ENCODE measurements at places on chromosomes 6 and 20. TPM values are rescaled to one million over a fixed set of nuclear protein-coding genes. Genes with fewer than 3 reads are reported as not detected.

DNA sequence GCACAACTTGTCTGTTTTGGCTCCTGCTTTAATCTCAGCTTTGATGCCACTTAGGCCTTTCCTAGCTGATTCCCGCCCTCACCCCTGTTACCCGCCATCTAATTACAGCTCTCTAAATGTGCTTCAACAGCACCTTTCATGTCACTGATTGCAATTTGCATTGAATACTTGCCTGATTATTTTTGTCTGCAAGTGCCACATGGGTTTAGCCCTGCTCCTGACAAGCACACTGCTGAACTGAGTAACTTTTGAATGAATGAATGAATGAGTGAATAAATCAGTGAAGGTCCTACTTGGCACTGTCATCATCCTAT is 591 bp upstream of the DCBLD1 start:
- H3K4me3 ChIP-seq = peak overlapping the region; percentile 93
- no peaks in the 10 kb centered on the region for H3K27me3 ChIP-seq
- H3K4me1 ChIP-seq = peaks cover 8% of the 10 kb centered on the region
- peak overlapping the region; percentile 94 for H3K27ac ChIP-seq
- DNase-seq = no peak

GRCh38 chr6:88910922-88911778 is 52.3 kb downstream of the RNGTT start:
- H3K27me3 ChIP-seq = no peaks in the 10 kb centered on the region
- no peak overlapping the region for H3K4me3 ChIP-seq
- peaks cover 10% of the 10 kb centered on the region for H3K4me1 ChIP-seq
- H3K27ac ChIP-seq = no peak overlapping the region
- H3K36me3 ChIP-seq = no peaks in the 10 kb centered on the region
- no peak for DNase-seq

DNA sequence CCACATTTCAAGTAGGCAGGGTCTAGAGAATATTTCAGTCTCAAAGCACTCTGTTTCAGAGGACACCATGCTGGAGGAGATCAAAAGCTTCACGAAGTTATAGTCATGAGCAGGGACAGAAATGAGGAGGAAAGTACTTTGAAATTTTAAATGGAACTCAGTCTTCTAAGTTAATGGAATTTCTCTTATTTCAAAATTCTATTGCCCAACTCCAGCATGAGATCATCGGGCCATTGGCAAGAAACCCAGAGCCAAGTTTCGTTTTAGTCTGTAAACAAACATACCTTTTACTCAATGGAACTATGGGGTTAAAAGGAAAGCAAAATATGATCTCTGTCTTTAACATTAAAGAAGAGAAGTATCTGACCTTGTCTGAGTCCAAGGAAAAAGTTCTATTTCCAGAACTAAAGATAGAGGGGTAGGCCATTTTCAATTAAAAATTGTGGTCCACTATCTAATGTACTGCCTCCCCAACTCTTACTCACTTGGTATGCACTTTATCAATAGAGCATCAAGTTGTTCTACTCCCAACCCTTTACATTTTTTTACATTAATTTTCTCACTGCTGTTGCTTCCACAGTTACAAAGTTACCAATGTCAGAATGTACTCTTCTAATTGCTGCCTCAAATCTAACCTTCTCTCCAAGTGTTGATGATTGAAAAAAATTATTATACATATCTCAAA is 235.3 kb upstream of the NRSN1 start:
- H3K27me3 ChIP-seq = no peaks in the 10 kb centered on the region
- no peak overlapping the region for H3K27ac ChIP-seq
- H3K4me3 ChIP-seq = no peak overlapping the region
- no peaks in the 10 kb centered on the region for H3K36me3 ChIP-seq
- no peaks in the 10 kb centered on the region for H3K4me1 ChIP-seq

DNA sequence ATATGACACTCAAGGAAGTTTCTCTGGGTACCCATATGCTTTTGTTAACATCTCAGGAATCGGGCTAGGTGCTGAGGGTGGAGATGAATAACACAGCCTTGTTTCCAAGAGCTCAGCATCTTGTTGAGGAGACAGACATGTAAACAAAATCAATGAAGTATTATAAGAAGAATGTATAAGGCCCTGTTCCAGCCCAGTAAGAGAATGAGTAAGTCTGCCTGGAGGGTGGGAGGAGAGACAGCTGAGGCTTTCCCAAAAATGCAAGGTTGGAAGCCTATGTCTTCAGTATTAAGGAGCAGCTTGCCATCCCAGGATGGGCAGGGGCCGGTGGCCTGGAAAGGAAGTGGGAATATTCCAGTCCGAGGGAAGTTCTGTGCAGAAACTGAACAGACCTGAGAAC is 615.3 kb upstream of the BTBD3 start:
- no peaks in the 10 kb centered on the region for H3K4me1 ChIP-seq
- no peaks in the 10 kb centered on the region for H3K36me3 ChIP-seq
- no peak overlapping the region for H3K27ac ChIP-seq
- no peak overlapping the region for H3K4me3 ChIP-seq

- no peak overlapping the region for H3K4me3 ChIP-seq
- peak; percentile 38 for DNase-seq
- peak overlapping the region; percentile 35 for H3K27ac ChIP-seq
- H3K36me3 ChIP-seq = no peaks in the 10 kb centered on the region
- H3K27me3 ChIP-seq = no peaks in the 10 kb centered on the region
- no peaks in the 10 kb centered on the region for H3K4me1 ChIP-seq
These were observed 107.4 kb upstream of the MAP7 start for GRCh38 chr6:136657666-136658065.

GRCh38 chr6:79466207-79466834 is 70.9 kb downstream of the LCA5 start:
- peaks cover 29% of the 10 kb centered on the region for H3K4me1 ChIP-seq
- H3K27ac ChIP-seq = no peak overlapping the region
- no peaks in the 10 kb centered on the region for H3K36me3 ChIP-seq
- H3K27me3 ChIP-seq = no peaks in the 10 kb centered on the region

GRCh38 chr20:47328129-47328528 is 28.4 kb downstream of the ZMYND8 start:
- H3K4me1 ChIP-seq = peaks cover 33% of the 10 kb centered on the region
- H3K27me3 ChIP-seq = no peaks in the 10 kb centered on the region
- H3K27ac ChIP-seq = peak overlapping the region; percentile 76
- H3K4me3 ChIP-seq = no peak overlapping the region
- DNase-seq = no peak

GRCh38 chr6:169169375-169169774 is 84.3 kb downstream of the THBS2 start:
- H3K27ac ChIP-seq = no peak overlapping the region
- H3K4me1 ChIP-seq = no peaks in the 10 kb centered on the region
- no peak for DNase-seq

DNA sequence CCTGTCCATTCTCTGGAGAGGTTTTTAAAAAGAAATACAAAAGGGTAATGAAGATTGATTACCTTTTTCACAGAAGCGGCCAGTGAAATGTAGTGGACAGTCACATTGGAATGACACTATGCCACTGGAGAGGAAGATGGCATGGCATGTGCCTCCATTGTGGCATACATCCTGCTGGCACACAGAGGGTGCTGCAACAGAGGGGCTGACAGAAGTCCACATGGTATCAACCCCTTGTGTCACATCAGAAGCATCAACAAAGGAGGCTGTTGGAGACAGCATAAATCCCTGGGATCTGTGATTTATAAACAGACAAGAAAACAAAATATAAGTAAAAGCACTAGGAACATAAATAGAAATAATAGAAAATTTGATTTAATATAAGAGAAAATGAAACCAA is 594.9 kb downstream of the PHF3 start:
- H3K4me1 ChIP-seq = no peaks in the 10 kb centered on the region
- H3K27me3 ChIP-seq = no peaks in the 10 kb centered on the region
- no peak overlapping the region for H3K4me3 ChIP-seq

DNA sequence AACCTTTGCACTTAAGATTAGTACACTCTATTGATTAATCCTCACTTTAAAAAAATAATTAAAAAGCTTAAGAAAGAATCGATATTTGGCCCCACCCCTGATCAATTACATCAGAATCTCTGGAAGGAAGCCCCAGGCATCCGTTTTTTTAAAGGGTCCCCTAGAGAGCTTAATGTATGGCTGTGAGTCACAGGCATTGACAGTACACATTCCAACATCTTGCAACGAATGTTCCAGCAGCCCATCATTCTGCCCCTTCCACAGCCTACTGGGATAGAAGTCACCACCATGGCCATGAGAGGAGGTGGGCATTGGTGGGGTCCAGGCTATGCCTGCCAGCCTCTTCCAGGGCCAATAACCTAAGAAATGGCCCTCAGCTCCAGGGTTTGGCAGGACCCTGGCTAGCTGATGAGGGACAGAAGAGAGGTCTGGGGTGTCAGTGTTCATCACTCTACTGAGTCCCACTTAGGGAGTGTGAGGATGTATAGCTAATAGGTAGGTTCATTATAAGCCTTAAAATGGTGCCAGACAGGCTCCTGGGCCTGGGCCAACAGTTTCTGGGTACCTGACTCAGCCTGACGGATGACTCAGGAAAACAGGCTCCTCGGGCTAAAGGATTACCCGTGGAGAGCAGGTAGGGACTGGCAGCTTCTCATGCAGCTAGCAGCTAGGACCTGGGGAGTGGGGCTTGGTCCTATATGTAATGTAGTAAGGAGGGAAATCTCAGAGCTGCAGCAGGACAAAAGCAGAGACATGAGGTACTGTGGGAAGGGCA is 40.4 kb downstream of the MDGA1 start:
- no peaks in the 10 kb centered on the region for H3K4me1 ChIP-seq
- H3K27me3 ChIP-seq = peaks cover 7% of the 10 kb centered on the region
- no peaks in the 10 kb centered on the region for H3K36me3 ChIP-seq

The FIG4 gene
- polyA plus RNA-seq = 11.8 TPM

The NKAPL gene
- polyA plus RNA-seq = not detected

The SAMD5 gene
- polyA plus RNA-seq = 3.6 TPM

The KATNA1 gene
- 17.2 TPM for polyA plus RNA-seq

All from hepatocyte (in vitro differentiated cells).